ENCODE measurements at places on chromosomes 1 and 21.

- DNase-seq: no peak
Measured at GRCh38 chr1:204503122-204503912, 8.7 kb upstream of the PIK3C2B start.

GRCh38 chr1:27872059-27872801 is at the start of gene THEMIS2:
Gene THEMIS2 (plus strand): TSS chr1:27872544. CDS start chr1:27872572, 28 bp downstream.
- DNase-seq: peak; percentile 80

DNA sequence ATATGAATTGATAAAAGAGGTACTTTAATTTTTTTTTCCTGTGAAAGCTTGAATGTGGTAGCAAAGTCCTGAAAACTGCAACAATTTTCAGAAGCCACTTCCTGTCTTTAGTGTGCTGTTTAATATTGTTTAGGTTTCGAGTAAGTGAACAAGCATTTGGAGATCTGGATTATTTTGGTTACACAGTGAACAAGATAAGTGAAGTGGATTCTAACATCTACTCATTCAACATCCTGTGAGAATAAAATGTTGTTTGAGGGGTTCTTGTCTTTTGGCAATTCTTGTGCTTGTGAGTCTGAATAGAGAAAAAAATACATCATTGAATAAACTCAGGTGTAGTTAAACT is 35.2 kb upstream of the PLA2G4A start:
- DNase-seq: no peak

GRCh38 chr1:184039126-184039525 is 1.6 kb upstream of the COLGALT2 start:
- DNase-seq: no peak

GRCh38 chr1:64679177-64679576 is 65.7 kb upstream of the RAVER2 start:
- DNase-seq: no peak

- DNase-seq: no peak
Measured at GRCh38 chr1:212179394-212180076, 105.7 kb upstream of the PPP2R5A start.

GRCh38 chr1:224541901-224542630 is 74.1 kb upstream of the CNIH3 start:
- no peak for DNase-seq

DNA sequence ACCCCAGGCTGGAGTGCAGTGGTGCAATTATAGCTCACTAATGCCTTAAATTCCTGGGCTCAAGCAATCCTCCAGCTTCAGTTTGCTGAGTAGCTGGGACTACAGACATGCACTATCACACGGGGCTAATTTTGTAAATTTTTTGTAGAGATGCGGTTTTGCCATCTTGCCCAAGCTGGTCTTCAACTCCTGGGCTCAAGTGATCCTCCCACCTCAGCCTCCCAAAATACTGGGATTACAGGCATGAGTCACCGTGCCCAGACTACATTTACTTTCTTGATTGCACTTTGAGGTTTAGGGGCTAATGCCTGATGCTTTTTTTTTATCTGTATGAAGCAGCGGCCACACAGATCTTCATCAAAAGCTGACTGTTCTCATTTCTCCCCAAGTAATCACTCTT is 124.6 kb downstream of the KIF26B start:
- no peak for DNase-seq

DNA sequence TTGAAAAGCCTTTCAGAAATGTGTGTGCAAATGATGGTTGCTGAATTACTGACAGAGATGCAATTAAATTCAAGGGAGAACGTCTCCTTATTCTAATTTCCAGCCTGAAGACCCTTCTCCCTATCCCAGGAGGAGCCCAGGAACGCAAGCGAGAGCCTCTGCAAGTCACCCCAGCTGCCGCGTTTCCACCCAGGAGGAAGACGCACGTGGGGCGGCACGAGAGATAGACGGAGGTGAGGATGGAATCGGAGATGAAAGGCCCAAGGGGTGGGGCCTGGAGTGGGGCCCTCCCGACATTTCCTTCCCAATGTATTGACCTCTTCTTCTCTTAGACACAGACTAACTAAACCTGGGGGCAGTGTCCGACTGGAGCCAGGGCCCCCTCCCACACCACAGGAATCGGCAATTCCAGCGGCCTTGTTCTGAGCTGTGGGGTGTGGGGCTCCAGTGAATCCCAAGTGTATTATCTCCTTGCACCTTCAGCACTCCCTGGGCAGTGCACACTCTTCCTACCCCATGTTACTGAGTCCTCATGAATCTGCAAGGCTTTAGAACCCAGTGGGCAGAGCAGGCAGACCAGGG is 322.5 kb downstream of the AJAP1 start:
- DNase-seq: no peak

GRCh38 chr1:197920414-197921117 is 3.4 kb downstream of the LHX9 start:
- no peak for DNase-seq

DNA sequence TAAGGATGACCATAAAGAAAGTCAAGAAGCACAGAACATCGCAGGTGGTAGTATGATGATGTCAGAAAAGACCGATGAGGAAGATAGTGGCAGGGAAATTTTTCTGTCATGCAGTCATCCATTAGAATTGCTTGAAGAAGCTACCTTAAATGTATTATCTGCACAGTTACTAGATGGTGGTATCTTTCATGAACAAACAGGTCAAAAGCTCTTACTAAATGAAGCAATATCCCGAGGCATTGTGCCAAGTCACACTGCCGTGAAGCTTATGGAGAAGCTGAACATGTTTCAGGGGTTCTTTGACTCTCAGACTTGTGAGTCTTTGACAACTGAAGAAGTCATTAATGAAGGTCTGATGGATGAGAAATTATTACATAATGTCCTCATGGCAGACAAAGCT is 128.8 kb downstream of the MACF1 start:
- no peak for DNase-seq

DNA sequence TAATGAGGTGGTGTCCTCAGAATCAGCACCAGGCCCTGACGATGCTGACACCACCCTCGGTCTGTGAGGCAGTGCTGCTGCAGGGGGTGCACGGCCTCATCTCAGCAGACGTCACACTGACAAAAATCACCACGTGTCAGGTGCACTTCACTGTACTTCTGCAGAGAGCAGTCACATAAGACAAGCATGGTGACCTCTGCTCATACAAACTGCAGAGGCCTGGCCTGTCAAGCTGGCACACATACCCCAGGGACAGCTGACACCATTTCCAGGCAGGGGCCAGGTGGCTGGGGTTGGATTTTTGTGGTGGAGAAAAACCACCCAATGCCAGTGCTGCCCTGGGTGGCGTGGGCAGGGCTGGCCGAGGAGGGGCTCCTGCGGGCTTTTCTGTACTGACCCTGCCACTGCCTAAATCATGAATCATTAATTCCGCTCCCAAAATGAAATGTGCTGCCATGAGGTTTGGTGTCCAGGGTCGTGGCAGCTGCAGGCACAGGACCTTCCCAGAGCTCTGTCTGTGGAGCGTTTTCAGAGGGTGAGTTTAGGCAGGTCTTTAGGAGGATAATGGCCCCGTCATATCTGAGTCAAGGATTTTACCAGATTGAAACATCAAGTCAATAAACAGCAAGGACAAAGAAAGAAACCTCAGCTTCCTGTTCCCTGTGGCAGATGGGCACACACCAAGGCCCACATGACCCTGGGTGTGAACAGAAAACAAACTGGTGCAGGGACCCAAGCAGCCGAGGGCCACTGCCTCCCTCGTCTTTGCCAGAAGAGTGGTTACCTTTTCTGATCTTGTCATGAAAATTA is 33.4 kb upstream of the GPR153 start:
- no peak for DNase-seq

GRCh38 chr1:162993846-162994245 is 75.3 kb upstream of the RGS4 start:
- DNase-seq: no peak

GRCh38 chr1:5863238-5863637 is 129.0 kb downstream of the NPHP4 start:
- DNase-seq: no peak

GRCh38 chr1:172826096-172826741 is 167.3 kb downstream of the FASLG start:
- no peak for DNase-seq
